GM04504 (cell line): ENCODE measurements at places on chromosomes 1 and 21.

GRCh38 chr21:36965720-36966065, 776 bp downstream of the HLCS start:
- DNase-seq, result no peak

- no peak for DNase-seq
Measured at GRCh38 chr1:19640363-19641316, 3.5 kb upstream of the NBL1 start.

DNA sequence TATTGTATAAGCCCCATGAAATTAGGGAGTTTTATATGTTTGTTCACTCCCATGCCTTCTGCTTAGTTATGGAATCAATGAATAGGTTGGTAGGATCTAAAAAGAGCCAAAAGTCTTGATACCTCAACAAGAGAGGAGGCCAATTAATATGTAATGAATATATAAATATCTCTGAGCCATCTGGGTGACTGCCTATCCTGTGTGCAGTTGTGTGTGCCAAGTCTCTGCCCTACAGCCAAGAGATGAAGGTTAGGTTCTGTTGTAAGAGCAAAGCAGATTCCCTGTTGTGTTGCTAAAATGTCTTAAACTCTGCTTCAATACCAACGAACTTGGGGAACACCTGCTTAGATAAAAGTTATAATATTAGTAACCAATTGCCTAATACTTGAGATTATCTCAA, 61.8 kb upstream of the GORAB start:
- no peak for DNase-seq

- peak; percentile 74 for DNase-seq
Measured at GRCh38 chr1:6701437-6702153, at the start of gene DNAJC11. Gene DNAJC11, minus strand, starts transcription at chr1:6701816. Its CDS starts 16 bp downstream, at chr1:6701800.

GRCh38 chr1:118254491-118255425, 69.7 kb upstream of the SPAG17 start:
- no peak for DNase-seq

DNA sequence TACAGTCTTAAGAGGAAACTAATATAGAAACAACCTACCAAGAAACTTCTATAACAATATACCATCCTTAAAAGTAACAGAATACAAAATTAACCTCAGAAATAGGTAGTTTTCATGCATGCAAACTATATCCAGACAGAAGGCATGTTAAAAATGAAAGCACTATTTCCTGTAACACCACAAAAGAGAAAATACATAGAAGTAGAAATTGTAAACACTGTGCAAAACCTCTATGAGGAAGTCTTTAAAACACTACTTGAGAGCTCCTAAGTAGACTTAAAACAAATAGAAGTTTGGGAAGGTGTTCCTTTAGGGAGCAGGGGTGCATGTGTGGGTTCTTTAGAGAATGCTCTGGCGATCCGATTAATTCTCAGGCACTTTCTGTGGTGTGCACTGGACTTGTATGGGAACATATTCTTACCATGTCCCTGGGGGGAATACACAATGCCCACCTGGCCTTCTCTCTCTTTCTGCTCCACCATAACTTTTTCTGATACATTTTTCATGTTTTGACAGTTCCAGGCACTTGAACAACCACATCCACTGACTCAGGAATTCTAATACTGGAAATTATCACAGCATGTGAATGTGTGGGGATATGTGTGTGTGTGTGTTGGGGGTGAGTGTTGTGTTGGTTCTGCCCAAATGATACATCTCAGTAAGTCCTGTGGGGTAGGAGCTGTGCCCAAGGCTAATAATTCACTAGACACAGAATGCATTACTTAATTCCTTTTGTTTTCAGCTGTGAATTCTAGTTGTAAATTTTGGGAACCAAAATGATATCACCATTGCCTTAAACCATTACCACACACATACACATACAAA, 866.3 kb upstream of the B3GALT2 start:
- no peak for DNase-seq

GRCh38 chr1:76463278-76463677, 388.7 kb downstream of the ST6GALNAC3 start:
- DNase-seq, result no peak
